ENCODE measurements at places on chromosomes 13 and 19.

- no peak for DNase-seq
These were observed 12.0 kb downstream of the TSHZ3 start for GRCh38 chr19:31337008-31337914.

GRCh38 chr13:59960683-59961082 is 203.0 kb downstream of the DIAPH3 start:
- no peak for DNase-seq

DNA sequence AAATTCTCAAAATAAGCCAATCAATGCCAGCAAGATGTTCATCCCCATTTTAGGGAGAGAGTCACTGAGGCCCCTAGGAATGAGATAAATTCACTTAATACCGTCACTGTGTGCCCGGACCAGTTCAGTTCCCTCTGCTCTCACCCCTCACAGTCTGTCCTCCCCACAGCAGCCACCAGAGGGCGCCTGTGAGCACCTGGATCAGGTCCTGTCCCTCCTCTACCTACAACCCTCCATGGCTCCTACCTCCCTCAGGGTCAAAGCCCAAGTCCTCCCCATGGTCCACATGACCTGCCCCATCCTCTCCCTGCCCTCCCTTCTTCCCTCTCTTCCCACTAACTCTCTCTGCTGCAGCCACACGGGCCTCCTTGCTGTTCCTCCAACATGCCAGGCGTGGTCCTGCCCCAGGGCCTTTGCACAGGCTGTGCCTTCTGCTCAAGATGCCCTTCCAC is 42.0 kb upstream of the NFIC start:
- DNase-seq = no peak

GRCh38 chr19:29651622-29652394 is 13.5 kb upstream of the PLEKHF1 start:
- DNase-seq = no peak

DNA sequence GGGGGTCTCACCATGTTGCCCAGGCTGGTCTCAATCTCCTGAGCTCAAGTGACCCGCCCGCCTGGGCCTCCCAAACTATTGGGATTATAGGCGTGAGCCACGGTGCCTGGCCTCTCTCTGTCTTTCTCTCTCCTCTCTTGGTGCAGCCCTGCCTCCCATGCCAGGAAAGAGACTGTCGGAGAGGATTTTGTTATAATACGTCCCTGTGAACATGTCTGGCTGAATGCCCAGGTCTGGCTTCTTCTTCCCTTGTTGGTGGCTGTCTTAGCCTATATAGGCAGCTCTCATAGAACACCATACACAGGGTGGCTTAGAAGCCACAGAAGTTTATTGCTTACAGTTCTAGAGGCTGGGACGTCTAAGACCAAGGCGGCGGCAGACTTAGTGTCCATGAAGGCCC is 46.4 kb downstream of the PEX11G start:
- no peak for DNase-seq

DNA sequence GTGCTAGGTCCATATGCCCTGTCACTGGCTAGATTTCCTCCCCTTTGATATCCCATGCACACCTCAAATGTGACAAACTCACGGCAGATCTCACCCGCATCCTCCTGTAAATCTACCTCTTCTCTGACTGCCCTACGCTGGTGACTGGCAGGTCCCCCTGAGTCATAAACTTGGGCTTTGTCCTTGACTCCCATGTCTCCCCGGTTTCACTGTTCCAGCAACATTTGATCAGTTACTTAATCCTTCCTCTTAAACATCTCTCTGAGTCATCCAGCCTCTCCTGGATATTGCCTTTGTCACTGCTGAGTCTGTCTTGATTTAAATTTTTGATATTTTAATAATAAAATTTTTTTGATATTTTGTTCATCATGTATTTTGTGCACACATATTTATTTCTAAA is 26.5 kb downstream of the FAM216B start:
- DNase-seq = no peak

- no peak for DNase-seq
These were observed 10.3 kb downstream of the ZNF480 start for GRCh38 chr19:52307275-52307674.

DNA sequence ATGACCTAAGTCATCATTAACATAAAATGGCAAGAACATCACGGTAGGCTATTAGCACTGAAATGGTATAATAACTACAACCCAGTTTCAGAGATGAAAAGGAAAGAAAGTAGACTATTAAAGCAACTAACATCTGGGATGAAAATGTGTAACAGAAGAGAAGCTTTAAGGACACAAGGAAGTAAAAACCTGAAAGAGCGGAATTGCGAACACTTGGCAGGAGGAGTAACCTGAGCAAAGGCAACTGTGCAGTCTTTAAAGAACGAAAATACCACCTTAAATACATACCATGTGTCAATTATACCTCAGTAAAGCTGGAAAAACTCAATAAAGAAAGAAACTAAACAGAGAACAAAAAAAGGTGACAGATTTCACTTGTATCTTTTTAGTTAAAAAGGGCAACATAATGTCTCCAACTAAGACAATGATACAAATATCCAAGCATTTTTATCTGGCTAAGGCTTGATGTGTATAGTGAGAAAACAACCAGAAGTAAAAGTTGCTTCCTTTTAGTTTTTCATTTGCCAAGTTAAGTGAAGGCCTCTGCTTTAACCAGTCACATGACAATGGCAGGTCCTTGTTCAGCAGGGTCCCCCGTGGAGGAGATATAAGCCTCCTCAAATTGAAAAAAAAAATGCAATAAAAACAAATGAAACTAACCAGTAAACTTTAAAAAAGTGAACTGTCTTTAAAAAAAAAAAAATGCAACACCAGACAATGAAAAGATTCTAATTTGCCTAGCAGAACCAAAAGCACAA is 11.6 kb downstream of the USP12 start:
- DNase-seq = no peak

DNA sequence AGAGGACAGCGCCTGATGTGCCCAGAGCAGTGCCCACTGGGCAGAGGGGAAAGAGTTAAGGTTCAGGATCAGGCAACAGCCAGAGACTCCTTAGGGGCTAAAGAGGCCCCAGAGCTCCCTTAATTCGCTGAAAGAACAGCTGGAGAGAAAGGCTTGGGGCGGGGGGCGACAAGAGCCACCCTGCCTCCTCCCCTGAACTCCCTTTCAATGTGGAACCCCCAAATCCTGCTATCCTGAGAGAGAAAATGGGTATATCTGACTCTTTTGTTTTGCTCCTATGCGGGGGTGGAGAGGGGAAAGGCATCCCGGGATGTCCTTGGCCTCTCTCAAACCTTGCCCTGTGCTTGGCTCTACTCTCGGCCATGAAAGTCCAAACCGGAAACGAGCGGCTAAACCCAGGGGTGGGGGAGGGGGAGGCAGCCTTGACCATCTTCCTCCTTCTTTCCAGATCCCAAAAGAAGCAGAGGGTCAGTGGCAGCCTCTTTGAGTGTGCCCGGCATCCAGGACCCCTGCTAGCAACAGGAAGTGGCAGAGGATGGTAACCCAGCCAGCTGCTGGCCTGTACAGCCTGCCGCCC is 4.7 kb downstream of the PRKACA start:
- no peak for DNase-seq

- DNase-seq = no peak
These were observed 70.7 kb upstream of the ANKRD10 start for GRCh38 chr13:110985541-110985940.

GRCh38 chr13:29597246-29597645 is 1.8 kb upstream of the SLC7A1 start:
- no peak for DNase-seq

- no peak for DNase-seq
These were observed 67.3 kb upstream of the KLF12 start for GRCh38 chr13:74201530-74201929.

GRCh38 chr19:6078068-6078467 is 32.2 kb downstream of the RFX2 start:
- DNase-seq = no peak

DNA sequence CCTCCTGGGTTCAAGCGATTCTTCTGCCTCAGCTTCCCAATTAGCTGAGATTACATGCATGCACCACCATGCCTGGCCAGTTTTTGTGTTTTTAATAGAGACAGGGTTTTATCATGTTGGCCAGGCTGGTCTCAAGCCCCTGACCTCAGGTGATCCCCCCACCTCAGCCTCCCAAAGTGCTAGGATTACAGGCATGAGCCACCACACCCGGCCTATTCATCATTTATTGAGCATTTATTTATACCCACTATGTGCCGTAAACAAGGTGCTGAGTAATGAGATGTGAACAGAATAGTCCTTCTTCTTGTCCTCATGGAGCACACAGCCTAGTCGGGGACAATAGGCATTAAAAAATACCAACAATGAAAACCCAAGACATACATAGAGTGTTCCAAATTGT is 25.6 kb downstream of the ACTN4 start:
- DNase-seq = no peak

DNA sequence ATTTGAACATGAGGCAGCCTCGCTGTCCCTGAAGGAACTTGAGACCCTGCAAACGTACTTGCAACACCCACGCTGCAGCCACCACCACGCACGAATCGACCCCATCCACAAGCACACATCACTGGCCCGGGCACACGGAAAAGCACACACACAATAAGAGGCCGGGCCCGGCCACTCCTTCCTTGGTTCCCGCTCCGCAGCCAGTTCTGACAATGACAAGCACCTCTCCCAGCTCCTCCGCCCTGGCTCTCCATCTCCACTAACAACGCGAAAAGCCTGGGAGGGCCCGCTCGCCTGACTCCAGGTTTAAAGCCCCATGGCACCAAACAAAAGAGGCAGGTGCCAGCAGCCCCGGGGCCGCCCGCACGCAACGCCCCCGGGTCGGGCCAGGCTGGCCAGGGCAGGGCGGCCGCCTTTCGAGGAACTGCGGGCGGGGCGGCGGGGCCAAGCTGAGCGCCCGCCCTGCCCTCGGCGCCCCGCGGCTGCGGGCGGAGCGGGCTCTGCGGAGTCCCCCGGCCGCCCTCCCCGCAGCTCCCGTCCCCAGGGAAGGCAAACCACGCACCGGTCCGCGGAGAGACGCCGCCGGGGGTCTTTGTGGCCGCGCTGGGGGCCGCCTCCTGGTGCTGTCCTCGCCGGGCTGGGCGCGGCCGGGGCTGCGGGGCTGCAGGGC is 495 bp downstream of the DCLK1 start:
- peak; percentile 29 for DNase-seq

- DNase-seq = no peak
These were observed 11.6 kb downstream of the WTIP start for GRCh38 chr19:34493038-34493648.

GRCh38 chr19:55265723-55266386 is 7.0 kb upstream of the PPP6R1 start:
- DNase-seq = no peak

GRCh38 chr19:2494447-2495129 is 18.7 kb downstream of the GADD45B start:
- DNase-seq = peak; percentile 93

GRCh38 chr19:39146686-39147450 is 21.3 kb downstream of the PAK4 start:
- DNase-seq = no peak

DNA sequence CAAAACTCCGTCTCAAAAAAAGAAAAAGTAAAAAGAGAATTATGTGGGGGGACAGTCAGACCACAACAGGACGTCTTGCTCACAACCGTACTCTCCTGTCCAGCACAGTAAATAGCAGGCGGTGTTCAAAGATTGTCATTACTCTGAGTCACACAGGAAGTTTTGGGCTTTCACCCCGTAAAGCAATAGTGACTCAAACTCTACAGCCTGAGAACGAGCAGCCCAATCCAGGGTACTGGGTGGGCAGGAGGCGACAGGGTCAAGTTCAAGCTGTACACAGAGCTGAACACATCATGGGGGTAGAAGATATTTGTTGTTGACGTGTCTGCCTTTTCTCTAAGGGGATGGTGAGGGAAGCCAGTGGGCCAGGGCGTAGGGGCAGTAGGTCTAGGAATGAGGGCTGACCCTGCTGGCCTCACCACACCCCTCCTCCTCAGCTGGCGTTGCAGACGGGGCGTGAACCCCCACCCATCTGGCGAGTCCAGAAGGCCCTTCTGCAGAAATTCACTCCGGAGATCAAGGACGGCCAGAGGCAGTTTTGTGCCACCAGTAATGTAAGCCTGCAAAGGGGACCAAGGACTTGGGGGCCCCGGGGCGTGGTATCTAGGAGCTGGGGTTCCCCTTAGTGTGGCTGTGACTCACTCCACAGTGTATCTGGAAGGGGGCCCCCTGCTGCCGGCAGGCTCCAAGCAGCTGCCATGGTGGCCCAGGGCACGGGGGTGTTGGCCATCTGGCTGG is 23.3 kb downstream of the PRR12 start:
- no peak for DNase-seq

- DNase-seq = no peak
These were observed 168.9 kb upstream of the TSC22D1 start for GRCh38 chr13:44744880-44745633.

GRCh38 chr13:31038834-31039552 is 106.5 kb downstream of the TEX26 start:
- DNase-seq = no peak

DNA sequence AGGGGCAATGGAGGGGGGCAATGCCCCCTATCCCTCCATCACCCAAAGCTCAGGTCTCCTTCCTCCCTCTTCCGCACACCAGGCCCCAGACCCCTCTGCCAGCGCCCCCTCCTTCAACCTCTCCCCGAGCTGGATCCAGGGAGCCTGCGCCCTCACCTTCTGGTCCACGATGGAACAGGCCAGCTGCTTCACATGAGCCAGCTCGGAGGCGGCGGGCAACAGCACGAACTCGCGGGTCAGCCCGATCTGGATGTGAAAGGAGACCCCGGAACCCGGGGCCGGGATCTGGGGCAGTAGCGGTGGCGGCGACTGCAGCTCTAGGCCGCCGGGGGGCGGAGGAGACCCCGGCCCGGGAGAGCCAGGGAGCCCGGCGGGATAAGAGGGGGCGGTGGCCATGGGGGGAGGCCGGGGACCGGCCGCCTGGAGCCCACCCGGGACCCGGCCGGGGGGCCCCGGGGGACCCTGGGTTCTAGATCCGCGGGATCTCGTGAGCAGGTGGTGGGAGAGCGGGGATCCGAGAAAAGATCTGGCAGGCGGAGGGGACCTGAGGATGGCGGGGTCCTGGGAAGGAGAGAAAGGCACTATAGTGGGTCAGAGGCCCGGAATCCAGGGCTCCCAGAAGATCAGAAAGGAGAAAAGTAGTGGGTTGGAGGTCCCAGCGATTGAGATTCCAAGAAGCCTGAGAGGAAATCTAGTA is 791 bp downstream of the PRKD2 start:
- peak; percentile 57 for DNase-seq
